ENCODE measurements at places on chromosomes 11 and 22.

- no peak for DNase-seq
These were observed 19.0 kb downstream of the NCF4 start for GRCh38 chr22:36879775-36880174.

GRCh38 chr22:49371325-49372110, 456.2 kb downstream of the BRD1 start:
- DNase-seq, result no peak

GRCh38 chr11:76335842-76336241, 45.1 kb downstream of the THAP12 start:
- no peak for DNase-seq

GRCh38 chr11:75158696-75159150, 7.8 kb downstream of the SLCO2B1 start:
- DNase-seq, result no peak

DNA sequence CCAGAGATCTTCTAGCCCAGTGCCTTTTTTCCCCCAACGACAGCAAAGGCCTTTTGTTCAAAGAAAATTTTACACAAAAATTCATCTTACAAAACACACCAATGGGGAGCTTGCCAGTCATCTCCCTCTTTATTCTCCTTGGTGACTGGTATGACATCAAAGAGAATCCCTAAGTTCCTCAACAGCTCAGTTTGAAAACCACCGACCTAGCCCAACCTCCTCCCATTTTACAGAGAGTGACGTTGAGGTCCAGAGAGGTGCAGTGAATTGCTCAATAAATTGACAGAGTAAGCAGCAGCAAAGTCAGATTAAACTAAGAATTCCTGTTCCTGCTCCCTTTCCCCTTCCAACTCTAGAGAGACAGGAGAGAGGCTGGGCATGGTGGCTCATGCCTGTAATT, 7.8 kb downstream of the SLC43A3 start:
- no peak for DNase-seq

DNA sequence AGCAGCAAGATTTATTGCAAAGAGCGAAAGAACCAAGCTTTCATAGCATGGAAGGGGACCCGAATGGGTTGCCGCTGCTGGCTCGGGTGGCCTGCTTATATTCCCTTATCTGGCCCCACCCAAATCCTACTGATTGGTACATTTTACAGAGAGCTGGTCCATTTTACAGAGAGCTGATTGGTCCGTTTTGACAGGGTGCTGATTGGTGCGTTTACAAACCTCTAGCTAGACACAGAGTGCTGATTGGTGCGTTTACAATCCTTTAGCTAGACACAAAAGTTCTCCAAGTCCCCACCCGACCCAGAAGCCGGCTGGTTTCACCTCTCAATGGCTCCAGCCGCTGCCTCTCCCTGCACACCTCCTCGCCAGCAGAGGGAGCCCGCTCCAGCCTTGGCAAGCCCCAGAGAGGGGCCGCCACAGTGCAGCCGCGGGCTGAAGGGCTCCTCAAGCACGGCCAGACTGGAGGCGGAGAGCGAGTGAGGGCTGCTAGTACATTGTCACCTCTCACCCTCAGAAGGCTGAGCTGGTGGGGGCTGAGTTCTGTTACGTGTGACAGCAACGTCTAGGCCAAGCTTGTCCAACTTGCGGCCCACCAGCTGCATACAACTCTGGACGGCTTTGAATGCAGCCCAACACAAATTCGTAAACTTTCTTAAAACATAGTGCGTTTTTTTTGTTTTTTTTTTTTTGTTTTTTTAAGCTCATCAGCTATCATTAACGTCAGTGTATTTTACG, 8.7 kb downstream of the PTH start:
- peak; percentile 73 for DNase-seq

GRCh38 chr11:46127150-46127638, 5.9 kb upstream of the PHF21A start:
- DNase-seq, result peak; percentile 82

DNA sequence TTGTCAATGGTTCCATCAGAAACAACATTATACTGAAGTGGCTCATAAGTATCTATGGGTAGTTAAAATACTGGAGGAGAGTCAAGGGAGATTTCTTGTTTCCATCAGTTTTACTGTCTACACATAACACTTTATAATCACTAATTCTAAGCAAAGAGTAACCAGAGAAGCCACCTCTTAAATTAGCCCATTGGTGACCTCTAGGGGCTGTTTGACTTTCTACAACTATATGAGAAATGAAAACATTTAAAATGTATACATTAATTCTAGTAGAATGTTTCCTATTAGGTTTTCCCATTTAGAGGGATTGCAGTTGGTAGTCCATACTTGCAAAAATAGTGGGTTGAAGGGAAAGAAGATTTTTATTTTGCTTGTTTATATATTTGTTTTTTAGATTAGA, 504.3 kb downstream of the FAM181B start:
- peak; percentile 17 for DNase-seq

DNA sequence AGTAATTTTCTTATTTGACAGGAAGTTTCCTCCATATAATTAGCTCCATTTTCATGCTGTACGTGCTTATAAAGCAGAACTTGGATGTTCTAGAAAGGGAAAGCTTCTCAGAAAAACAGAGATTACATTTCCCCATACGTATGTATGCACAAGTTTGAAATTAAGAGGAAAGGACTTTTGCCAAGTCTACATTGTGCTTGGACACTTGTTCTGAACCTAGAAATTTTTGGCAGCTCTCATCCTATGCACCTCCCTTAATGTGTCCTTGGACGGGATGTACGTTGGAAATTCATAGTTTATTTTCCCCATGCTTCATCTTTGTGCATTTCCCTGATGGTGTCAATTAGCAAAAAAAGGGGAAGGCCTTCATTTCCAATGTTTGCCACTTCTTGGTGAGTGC, 322.7 kb downstream of the BLID start:
- no peak for DNase-seq

- DNase-seq, result no peak
These were observed at the start of gene PNPLA5 for GRCh38 chr22:43891360-43892182. PNPLA5 (minus strand) TSS chr22:43892013; CDS start chr22:43891880, 133 bp downstream.

DNA sequence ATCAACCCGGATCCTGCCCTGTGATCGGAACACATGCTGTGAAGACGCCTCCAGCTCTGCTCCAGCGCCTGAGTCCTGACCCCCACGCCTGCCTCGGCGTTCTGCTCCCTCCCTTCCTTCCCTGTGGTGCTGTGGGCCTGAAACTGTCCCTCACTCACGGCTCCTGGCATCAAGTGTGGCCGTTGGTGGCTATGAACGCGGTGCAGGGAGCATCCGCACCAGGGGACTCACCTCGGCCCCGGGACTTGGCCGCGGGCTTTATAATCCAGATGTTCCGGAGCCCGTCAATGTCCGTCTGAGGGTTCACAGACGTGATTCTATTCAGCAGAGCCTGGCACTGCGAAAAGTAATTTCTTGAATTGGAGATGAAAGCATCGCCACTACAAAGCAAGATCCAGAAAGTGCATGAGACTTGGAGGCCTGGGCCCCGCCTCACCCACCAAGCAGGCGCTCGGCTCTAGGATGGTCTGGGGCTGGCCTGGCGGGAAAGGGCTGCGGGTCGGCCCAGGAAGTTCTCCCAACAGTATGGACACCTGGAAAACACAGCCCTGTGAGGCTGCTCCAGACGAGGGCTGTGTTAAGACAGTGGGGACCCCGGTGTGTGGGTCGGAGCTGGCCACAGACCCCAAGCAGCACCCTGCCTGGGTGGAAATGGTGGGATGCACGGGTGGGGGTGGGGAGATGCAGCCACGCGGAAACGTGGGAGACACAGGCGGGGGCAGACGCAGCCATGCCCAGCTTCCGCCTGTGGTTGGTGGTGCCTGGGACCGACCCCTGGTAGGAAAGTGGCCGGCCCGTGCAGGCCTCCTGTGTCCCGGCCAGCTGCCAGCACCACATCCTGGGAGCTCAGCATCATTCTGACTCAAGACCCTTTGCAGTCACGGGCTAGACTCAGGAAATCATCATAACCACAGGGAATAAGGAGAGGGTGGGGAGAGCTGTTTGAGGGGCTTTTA, 21.8 kb upstream of the IL17REL start:
- DNase-seq, result no peak

- DNase-seq, result peak; percentile 11
These were observed 2.5 kb downstream of the USP18 start for GRCh38 chr22:18152519-18152918.

GRCh38 chr11:60991457-60991856, 20.0 kb downstream of the CD6 start:
- DNase-seq, result no peak

- DNase-seq, result no peak
These were observed 14.7 kb upstream of the XBP1 start for GRCh38 chr22:28815111-28815510.

DNA sequence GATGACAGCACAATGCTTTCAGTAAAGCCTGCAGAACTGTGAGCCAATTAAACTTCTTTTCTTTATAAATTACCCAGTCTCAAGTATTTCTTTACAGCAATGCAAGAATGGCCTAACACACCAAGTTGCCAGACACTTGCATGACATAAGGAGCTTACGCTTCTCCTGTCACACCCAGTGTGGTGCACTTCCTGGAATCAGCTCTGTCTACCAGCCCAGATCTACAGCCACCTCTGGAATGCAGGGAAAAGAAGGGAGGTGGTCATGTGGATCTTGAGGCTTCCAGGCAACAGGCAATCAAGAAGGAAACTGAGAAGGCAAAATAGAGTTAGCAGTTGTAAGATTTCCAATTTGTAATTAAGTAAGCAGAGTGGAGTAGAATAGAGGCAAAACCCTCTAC, 37.4 kb upstream of the SESN3 start:
- DNase-seq, result no peak

- DNase-seq, result no peak
These were observed at the start of gene MYO7A for GRCh38 chr11:77127920-77128691. MYO7A (plus strand) TSS chr11:77128246; CDS start chr11:77130635, 2,389 bp downstream.

DNA sequence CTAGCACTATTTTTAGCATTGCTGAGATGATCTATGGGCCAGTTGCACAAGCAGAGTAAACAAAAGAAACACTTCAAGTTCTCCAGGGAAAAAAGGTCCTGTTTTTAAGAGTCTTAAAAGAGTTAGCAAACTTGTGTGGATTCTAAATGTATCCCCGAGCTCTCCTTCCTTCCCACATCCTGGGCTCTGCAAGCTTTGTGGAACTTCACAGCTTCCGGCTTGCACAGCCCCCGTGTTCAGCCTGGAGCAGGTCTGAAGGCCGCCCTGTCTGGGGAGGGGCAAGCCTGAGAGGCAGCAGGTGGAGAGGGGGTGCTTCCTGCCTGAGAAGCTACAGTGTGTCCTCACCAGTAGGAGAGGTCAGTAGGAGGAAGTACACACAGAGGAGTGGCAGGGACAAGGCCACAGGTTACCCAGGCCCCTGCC, 35.1 kb upstream of the SUSD2 start:
- peak; percentile 30 for DNase-seq

GRCh38 chr11:86807360-86807759, 7.0 kb downstream of the PRSS23 start:
- DNase-seq, result no peak

GRCh38 chr11:115637599-115638241, 133.5 kb upstream of the CADM1 start:
- DNase-seq, result no peak

DNA sequence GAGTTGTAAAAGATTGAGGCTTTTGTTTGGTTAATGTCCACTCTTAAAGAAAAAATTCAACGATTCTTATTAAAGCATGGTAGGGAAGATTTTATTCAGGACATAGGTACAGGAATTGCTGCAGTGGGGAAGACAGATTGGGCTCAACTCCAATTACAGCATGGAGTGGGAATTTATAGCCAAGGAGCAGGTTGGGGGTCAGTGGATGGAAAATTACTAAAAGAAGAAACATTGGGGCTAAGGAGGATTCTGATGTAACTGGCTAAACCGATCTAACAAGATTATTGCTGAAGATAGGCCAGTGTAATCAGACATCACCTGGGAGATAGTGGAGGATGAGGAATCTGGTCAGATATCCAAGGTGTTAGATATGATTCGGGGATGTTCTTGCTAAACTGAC, 97.4 kb downstream of the FAR1 start:
- no peak for DNase-seq

- no peak for DNase-seq
These were observed 32.3 kb upstream of the POU2AF2 start for GRCh38 chr11:111213256-111213655.

DNA sequence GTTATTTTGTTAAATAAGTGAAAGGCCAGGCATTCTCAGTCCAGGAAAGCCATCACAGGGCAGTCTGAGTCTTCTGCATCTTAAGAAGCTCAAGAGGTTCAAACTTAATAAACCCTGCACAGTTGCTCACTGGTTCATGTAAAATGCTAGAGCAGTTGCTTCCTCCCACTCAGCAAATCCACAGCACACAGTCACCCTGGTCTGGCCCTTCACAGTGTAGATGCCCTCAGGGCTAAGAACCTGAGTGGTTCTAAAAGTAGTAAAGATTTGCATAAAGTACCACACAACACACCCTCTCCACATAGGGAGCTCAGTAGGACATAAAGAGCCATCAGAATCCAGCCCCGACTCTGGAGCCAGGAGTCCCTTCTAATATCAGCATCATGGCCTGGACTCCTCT, 58.7 kb downstream of the ZNF280B start:
- DNase-seq, result no peak

GRCh38 chr11:47175746-47176327, 842 bp downstream of the ARFGAP2 start:
- no peak for DNase-seq

- no peak for DNase-seq
These were observed 103.3 kb upstream of the NNMT start for GRCh38 chr11:114192841-114193389.

- peak; percentile 65 for DNase-seq
These were observed 26.2 kb upstream of the TPBGL start for GRCh38 chr11:75214411-75214821.

- DNase-seq, result no peak
These were observed 57.0 kb upstream of the BIRC3 start for GRCh38 chr11:102260241-102260640.

DNA sequence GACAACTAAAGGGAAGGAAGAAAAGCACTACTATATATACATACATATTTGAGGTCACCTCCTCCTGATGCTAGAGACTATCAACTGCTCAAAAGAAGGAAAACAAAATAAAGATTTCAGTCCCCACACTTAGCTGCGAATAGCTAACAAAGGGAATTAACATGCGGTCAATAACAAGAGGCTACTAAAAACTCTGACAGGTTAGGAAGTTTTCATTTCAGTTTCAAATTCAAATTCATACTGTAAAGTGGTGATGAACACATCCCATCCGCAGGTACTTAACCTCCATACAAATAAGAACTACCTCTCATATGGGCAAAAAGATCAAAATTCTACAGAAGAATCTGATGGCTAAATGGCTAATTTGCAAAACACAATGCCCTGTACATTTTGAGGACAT, 2.6 kb downstream of the NAP1L4 start:
- DNase-seq, result peak; percentile 16

DNA sequence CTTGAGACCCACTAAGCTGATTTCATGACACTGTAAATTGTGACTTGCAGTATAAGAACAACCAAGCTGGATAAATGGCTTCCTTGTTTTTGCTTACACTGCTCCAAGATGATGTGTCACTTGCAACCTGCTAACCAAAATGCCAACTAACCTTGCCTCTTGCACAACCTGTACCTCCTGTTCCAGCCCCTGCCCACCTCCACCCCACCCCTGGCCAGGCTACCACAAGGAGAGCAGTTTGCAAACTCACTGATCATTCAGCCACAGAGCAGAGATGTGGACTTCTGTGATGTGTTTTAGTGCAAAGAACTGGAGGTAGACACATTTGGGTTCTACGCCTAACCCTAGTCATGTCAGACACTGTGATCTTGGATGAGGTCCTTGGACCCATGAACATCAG, 4.3 kb upstream of the APOL6 start:
- no peak for DNase-seq

Measured in CD4-positive, alpha-beta T cell treated with Interleukin-12 subunit alpha and Interleukin-12 subunit beta, for 1 hour (primary cell).